A549 treated with CpdA at 1 μM for 4 hours (cell line): ENCODE measurements at places on chromosomes 6 and 20. TPM values are rescaled to one million over a fixed set of nuclear protein-coding genes. Genes with fewer than 3 reads are reported as not detected.

CUTA gene
- 172 to 231 TPM (median 211 TPM) in 5 replicates for total RNA-seq

COMMD7 gene
- 55.2 to 63.7 TPM (median 59.6 TPM) in 5 replicates for total RNA-seq

MCHR2 gene
- not detected in 5 replicates for total RNA-seq

HLA-DQA2 gene
- total RNA-seq: not detected in 5 replicates

MYLK2 gene
- 0.61 to 0.87 TPM (median 0.66 TPM) in 5 replicates for total RNA-seq

TCP11 gene
- not detected in 5 replicates for total RNA-seq

TNNC2 gene
- 0.21 to 0.22 TPM in 2 of 5 replicates, not detected in the others for total RNA-seq
